Calu3 (cell line): ENCODE measurements at places on chromosomes 2 and 18. TPM values are rescaled to one million over a fixed set of nuclear protein-coding genes. Genes with fewer than 3 reads are reported as not detected.

The PSMA8 gene
- not detected in 2 replicates for total RNA-seq

The UGT1A4 gene
- total RNA-seq = 6.1 TPM in 2 replicates

The COL6A3 gene
- total RNA-seq = 0.07 TPM in 1 of 2 replicates, not detected in the other

DNA sequence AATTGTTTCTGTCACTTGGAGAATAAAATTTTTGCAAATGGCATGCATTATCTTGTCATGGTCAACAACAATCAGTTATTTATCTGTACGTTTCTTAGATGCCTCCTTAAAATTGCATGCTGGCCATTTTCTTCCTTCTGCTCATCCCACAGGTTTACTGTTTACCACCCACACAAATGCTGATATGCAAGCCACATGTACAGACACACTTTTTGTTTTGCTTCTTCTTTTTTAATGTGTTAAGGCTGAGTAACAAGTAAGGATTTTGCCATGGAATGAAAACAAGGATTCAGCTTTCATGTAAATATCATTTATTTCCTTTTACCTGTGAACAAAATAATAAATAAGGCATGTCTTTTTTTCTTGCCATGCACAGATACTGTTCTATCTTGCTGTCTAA, 1077.1 kb upstream of the ZEB2 start:
- no peak overlapping the region for H3K27ac ChIP-seq
- H3K36me3 ChIP-seq = no peaks in the 10 kb centered on the region
- no peak overlapping the region for H3K4me3 ChIP-seq
- H3K4me1 ChIP-seq = no peaks in the 10 kb centered on the region

The HMSD gene
- 7.8 and 11.9 TPM in 2 replicates for total RNA-seq

DNA sequence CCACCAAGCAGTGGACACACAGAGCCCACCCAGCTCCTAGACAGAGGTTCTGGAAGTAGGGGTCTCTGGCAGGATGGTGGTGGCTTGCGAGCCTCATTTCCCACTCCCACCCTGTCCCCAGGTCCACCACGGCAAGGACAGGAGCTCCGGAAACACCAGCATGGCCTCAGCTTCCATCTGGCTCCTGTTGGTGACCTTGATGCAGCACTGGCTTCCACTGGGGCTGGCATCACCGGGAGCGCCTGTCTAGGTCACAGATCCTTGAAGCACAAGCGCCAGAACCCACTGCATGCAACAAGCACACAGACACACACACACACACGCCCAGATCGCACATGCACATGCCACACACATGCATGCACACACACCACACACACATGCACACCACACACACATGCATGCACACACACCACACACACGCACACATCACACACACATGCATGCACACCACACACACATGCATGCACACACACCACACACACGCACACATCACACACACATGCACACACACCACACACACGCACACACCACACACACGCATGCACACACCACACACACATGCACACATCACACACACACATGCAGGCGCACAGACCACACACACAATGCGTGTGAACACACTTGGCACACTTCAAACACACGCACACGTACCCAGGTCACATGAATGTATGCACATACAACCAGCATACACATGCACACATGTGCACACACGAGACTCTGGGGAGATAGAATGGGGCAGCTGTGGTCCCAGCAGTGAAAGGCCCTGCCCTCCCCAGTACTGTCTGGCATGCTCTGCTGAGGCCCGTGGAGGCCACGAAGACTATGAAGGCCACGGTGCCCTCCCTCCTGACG, 63.7 kb downstream of the TWIST2 start:
- no peak overlapping the region for H3K27ac ChIP-seq
- no peak overlapping the region for H3K4me3 ChIP-seq
- peaks cover 33% of the 10 kb centered on the region for H3K27me3 ChIP-seq

DNA sequence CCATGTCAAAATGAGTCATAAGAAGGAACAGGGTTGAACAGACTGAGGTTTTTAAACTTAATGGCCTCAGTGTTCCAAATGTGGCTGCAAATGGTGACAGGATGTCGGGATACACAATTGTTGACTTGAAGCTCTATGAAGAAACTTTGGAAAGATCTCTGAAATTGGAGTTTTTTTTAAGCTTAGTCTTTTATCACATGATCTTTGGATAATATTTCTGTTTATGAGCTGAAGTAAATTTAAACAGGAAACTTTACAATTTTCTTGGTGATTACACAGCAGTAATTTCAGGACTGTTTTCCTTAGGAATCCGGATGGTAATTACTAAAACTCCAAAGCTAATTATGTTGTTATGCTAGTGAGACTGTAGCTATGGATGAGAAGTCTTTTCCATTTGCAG, 199.1 kb upstream of the NRXN1 start:
- H3K27me3 ChIP-seq = no peaks in the 10 kb centered on the region
- H3K27ac ChIP-seq = no peak overlapping the region
- no peak overlapping the region for H3K4me3 ChIP-seq
- H3K4me1 ChIP-seq = no peaks in the 10 kb centered on the region
- no peaks in the 10 kb centered on the region for H3K36me3 ChIP-seq
- DNase-seq = no peak

GRCh38 chr18:23752363-23752762, 63.1 kb downstream of the LAMA3 start:
- H3K36me3 ChIP-seq = no peaks in the 10 kb centered on the region
- no peak overlapping the region for H3K4me3 ChIP-seq
- peaks cover 9% of the 10 kb centered on the region for H3K4me1 ChIP-seq

- peaks cover 18% of the 10 kb centered on the region for H3K27me3 ChIP-seq
- no peak overlapping the region for H3K27ac ChIP-seq
- no peak for DNase-seq
- H3K4me3 ChIP-seq = no peak overlapping the region
- H3K4me1 ChIP-seq = no peaks in the 10 kb centered on the region
Measured at GRCh38 chr2:85915606-85916303, 27.0 kb upstream of the ST3GAL5 start.

GRCh38 chr2:81445176-81445575, 1140.6 kb upstream of the LRRTM1 start:
- H3K4me1 ChIP-seq = no peaks in the 10 kb centered on the region
- no peak overlapping the region for H3K27ac ChIP-seq
- no peak overlapping the region for H3K4me3 ChIP-seq
- peaks cover 4% of the 10 kb centered on the region for H3K36me3 ChIP-seq

DNA sequence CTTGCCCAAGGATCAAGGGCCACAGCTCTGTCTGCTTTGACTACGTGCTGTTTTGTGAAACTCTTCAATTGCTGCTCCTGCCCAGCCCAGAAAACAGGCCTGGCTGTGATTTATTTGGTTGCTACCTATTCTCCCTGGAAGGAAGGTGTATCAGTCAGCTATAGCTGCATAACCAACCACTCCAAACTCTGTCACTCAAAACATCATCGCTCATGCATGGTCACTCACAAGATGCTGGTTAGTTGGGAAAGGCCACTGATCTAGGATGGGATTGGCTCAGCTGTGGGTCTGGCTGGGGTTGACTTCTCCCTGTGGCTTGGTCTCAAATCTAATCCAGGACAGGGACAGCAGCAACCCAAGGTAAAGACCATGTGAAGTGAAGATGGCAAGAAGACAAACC, 14.6 kb downstream of the TEX51 start:
- H3K27ac ChIP-seq = no peak overlapping the region
- H3K4me1 ChIP-seq = no peaks in the 10 kb centered on the region
- H3K27me3 ChIP-seq = peaks cover 19% of the 10 kb centered on the region
- DNase-seq = no peak
- no peak overlapping the region for H3K4me3 ChIP-seq

The ALLC gene
- total RNA-seq = not detected in 2 replicates

- H3K27ac ChIP-seq = no peak overlapping the region
- peaks cover 10% of the 10 kb centered on the region for H3K4me1 ChIP-seq
- H3K4me3 ChIP-seq = no peak overlapping the region
- no peaks in the 10 kb centered on the region for H3K27me3 ChIP-seq
Measured at GRCh38 chr2:166361351-166362153, 14.2 kb downstream of the SCN9A start.

DNA sequence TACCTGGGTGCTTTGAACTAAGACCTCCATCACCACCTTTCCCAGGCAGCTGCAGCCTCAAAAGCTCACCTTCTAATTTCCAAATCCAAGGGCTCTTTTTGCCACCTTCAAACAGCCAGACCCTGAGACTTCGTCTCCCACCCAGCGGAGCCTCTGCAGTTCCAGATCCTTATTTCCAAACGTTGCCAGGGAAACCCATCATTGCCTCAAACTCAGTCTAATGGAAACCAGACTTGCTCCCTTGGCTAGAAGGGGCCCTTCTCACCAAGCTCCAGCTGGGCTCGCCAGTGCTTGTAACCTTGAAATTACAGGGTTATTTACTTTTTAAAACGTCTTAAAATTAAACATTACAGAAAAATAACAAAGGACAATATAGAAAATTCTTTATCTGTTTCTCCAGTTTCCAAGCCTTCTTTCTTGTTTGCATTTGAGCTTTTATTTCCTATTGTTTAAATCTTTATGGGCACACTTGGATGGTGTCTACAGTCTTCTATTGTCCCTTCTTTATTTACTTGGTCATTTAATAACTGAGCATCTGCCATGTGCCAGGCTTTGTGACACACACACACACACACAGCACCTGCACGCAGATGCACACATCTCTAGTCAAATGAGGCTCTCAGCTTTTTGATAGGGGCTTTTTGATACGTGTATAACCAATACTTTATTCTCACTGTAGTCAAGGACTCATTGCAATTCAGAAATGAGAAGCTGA, 36.1 kb downstream of the TRPM8 start:
- no peak for DNase-seq
- peaks cover 27% of the 10 kb centered on the region for H3K27me3 ChIP-seq
- H3K4me3 ChIP-seq = no peak overlapping the region

The GREB1 gene
- 0.54 and 0.90 TPM in 2 replicates for total RNA-seq

The KCNE4 gene
- not detected in 2 replicates for total RNA-seq

- peak; percentile 14 for DNase-seq
- H3K27ac ChIP-seq = peak overlapping the region; percentile 8
- no peaks in the 10 kb centered on the region for H3K36me3 ChIP-seq
- peaks cover 10% of the 10 kb centered on the region for H3K4me1 ChIP-seq
Measured at GRCh38 chr2:64899081-64899865, 89.9 kb upstream of the SLC1A4 start.

- no peak overlapping the region for H3K4me3 ChIP-seq
- no peak overlapping the region for H3K27ac ChIP-seq
- no peaks in the 10 kb centered on the region for H3K27me3 ChIP-seq
- DNase-seq = no peak
Measured at GRCh38 chr18:48831113-48831759, 119.5 kb downstream of the SMAD7 start.
